ENCODE measurements at places on chromosomes 16 and 17. TPM values are rescaled to one million over a fixed set of nuclear protein-coding genes. Genes with fewer than 3 reads are reported as not detected.

The SULT1A2 gene
- total RNA-seq, result 0.90 TPM

The VAT1L gene
- 6.8 TPM for total RNA-seq

The OTOA gene
- total RNA-seq, result 0.25 TPM

The MYH8 gene
- not detected for total RNA-seq

- H3K4me1 ChIP-seq, result peaks cover 21% of the 10 kb centered on the region
- peaks cover 1% of the 10 kb centered on the region for H3K36me3 ChIP-seq
- H3K27me3 ChIP-seq, result no peaks in the 10 kb centered on the region
- H3K27ac ChIP-seq, result peak overlapping the region; percentile 73
Measured at GRCh38 chr17:17056156-17056539, 13.9 kb downstream of the MPRIP start.

- H3K27ac ChIP-seq, result peak overlapping the region; percentile 23
- H3K36me3 ChIP-seq, result peaks cover 9% of the 10 kb centered on the region
- peaks cover 10% of the 10 kb centered on the region for H3K4me1 ChIP-seq
- no peaks in the 10 kb centered on the region for H3K27me3 ChIP-seq
- no peak for DNase-seq
Measured at GRCh38 chr17:63407741-63408330, 38.3 kb downstream of the CYB561 start.

GRCh38 chr16:64983963-64984362 lies 137.9 kb downstream of the CDH11 start:
- H3K27ac ChIP-seq, result no peak overlapping the region
- DNase-seq, result peak; percentile 49
- H3K4me3 ChIP-seq, result no peak overlapping the region
- H3K27me3 ChIP-seq, result no peaks in the 10 kb centered on the region
- H3K4me1 ChIP-seq, result peaks cover 11% of the 10 kb centered on the region

DNA sequence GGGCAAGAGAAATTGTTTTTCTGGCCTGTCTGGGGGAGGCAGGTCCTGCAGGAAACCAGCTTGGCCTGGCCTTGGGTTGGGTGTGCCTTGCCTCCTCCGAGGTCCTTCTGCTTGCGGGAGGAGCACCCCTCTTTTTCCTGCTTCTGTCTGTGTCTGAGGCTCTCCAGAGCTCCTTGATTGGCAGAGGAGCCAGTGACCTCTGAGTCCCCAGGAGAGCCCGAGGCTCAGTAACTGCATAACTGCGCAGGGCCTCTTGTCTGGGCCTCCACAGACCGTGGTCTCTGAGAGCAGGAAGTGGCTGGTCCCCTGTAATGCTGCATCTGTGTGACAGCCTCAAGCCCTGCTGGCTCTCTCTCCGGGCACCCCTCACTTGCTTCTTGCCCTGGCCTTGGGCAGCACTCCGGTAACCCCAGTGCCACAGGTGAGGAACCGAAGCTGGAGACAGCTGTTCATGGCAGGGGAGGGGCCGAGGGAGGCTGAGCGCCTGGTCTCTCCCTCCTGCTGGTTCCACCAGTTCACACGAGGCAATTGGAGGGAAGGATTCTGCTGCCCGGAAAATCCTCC lies 1.6 kb downstream of the CAPN15 start:
- H3K27me3 ChIP-seq, result no peaks in the 10 kb centered on the region
- peaks cover 25% of the 10 kb centered on the region for H3K4me1 ChIP-seq

DNA sequence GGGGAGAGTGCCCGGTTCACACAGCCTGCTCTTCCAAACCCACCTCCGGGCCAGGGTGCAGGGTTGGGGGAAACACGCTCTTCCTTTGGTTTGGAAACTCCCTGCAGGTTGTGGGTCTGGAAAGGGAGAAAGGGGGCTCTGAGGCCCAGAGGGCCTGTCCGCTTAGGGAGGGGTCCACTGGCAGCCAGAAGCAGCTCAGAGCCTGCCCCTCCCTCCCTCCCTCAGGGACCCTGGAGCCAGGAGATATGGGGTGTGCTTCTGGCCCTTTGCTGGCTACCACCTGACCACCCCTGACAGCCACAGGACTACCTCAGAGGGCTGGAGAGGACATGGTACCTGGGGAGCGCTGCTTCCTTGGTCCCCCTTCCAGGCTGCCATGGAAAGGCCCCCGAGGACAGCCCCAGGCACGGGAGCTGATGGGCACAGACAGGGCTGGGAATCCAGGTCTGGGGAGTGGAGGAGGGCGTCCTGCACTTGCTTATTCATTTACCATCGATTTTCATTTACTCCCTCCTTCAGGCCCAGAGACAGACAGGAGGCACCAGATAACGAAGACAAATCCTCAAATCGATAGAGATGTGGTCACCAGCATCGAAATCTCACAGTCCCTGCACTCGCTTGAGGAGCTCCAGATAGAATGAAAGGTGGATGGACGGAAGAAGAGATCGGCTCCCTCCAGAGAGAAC lies 48.4 kb upstream of the DOC2B start:
- H3K4me1 ChIP-seq, result peaks cover 33% of the 10 kb centered on the region
- H3K27me3 ChIP-seq, result no peaks in the 10 kb centered on the region
- H3K27ac ChIP-seq, result no peak overlapping the region
- no peak for DNase-seq
- no peak overlapping the region for H3K4me3 ChIP-seq

GRCh38 chr16:49788572-49788971 lies 67.3 kb downstream of the ZNF423 start:
- H3K36me3 ChIP-seq, result no peaks in the 10 kb centered on the region
- peak overlapping the region; percentile 89 for H3K27ac ChIP-seq
- no peak for DNase-seq
- H3K27me3 ChIP-seq, result no peaks in the 10 kb centered on the region
- H3K4me1 ChIP-seq, result peaks cover 19% of the 10 kb centered on the region
- H3K4me3 ChIP-seq, result no peak overlapping the region

DNA sequence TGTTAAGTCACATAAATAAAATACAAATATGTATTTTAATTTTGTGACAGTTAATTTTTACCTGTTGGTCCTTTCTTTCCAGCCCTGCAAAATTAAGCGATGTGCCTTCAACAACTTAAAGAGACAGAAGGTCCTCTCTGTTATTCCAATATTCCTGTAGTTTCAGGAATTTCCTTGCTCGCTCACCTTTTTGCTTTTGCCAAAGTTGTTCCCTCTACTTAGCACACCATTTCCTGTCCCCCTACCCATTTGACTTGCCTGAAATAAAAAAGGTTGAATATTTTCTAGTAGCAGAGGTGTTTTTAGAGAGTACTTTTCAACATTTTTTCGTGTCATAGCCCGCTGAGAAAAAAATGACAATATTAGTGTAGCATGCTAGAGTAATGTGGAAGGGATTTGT lies 556 bp upstream of the MYH2 start:
- no peak for DNase-seq
- H3K27ac ChIP-seq, result no peak overlapping the region
- H3K4me1 ChIP-seq, result no peaks in the 10 kb centered on the region
- no peaks in the 10 kb centered on the region for H3K36me3 ChIP-seq
- H3K27me3 ChIP-seq, result peaks cover 13% of the 10 kb centered on the region
- no peak overlapping the region for H3K4me3 ChIP-seq

- no peaks in the 10 kb centered on the region for H3K27me3 ChIP-seq
- H3K36me3 ChIP-seq, result no peaks in the 10 kb centered on the region
- H3K4me1 ChIP-seq, result peaks cover 10% of the 10 kb centered on the region
Measured at GRCh38 chr17:31579265-31579664, 187.8 kb downstream of the RAB11FIP4 start.
